ENCODE measurements at places on chromosomes 13 and 19.

DNA sequence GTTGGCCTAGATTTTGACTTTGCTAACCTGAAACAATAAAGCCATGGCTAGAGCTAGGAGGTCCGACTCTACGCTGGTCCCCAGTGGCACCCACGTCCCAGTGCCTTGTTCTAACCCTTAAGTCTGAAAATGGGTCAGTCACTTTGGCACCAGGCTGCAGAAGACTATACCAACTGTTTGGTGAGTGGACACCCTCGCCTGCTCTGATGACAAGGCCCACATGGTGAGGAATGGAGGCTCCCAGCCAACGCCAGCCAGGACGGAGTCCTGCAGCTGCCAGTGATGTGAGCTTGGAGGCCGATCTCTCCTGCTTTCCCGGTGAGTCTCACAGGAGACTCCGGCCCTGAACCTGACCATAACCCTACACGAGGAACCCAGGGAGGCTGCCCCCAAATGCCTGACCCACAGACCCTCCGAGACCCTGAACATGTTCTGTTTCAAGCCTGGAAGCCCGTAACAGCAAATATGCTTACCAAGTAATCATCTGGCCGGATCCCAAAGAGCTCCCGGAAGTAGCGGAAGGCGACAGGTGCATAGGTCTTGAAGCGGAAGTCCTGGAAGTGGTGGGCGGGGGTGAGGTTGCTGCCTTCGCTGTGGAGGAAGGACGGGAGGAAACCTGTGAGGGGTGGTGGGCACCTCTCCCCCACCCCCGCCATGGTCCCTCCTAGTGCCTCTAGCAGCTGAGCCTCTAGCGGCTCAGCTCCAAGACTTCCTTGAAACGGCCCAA is 34.1 kb upstream of the CACTIN start:
- no peak for DNase-seq

DNA sequence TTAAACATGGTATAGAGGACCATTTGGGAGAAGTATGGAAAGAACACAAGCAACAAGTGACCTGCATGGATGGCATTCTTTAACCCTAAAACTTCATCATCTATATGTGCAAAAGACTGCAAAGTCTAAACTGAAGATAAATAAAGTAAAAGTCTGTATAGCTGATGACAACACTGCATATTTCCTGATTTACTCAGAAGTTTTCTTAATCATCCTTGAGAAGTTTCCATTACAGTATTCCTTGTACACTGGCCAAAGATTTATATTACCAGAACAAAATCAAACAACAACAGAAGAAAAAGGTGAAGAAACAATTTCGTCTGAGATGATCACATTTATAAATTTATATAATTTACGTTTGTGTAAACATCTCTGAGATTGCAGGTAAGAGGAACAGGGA is 805.7 kb downstream of the PCDH9 start:
- DNase-seq = no peak

DNA sequence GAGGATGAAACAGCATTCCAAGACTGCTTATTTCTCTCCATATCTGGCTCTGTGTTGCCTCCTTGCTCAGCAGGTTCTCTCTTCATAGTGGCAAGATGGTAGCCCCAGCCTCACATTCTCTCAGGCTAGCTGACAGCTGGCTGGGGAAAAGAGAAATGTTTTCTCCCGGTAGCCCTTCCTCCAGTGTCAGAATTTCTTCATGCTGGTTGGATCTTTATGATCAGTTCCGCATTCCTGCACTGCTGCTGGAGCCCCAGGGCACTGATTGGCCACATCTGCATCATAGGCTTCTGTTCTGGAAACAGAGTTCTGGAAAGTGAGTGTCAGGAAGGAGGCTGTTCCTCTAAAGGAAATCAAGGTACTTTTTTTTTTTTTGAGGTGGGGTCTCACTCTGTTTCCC is 24.6 kb downstream of the POP4 start:
- DNase-seq = no peak

- DNase-seq = no peak
These were observed 4.1 kb upstream of the PSMD8 start for GRCh38 chr19:38370299-38370698.

GRCh38 chr13:27353708-27354107 is 70.7 kb upstream of the GTF3A start:
- DNase-seq = no peak

- no peak for DNase-seq
These were observed 2.4 kb upstream of the PTGER1 start for GRCh38 chr19:14477418-14478112.

DNA sequence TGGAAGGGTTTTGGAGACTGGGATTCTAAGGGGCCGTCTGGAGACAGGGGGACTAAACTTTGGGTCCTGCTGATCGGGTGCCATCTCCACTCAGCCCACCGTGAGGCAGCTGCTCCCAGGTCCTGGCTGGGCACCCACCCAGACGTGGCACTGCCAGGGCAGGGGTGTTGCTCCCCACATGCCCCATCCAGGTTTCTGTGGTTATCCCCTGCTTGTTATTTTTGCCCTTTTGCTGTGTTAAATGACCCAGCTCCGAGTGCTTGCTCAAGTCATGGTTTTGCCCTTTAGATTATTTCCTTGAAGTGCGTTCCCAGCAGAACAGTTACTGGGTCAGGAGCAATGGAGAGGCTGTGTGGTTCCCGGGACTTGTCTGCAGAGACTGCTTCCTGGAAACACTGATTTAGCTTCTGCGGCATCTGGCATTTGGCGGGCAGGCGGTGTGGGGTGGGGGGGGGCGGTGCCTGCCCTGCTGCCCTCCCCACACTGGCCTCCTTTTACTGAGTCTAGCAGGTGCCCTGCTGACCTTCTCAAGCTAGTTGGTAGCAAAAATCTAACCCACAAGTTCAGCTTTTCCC is 1.9 kb downstream of the RAB11B start:
- no peak for DNase-seq

- no peak for DNase-seq
These were observed 88.3 kb downstream of the DHRS12 start for GRCh38 chr13:51715613-51716012.

DNA sequence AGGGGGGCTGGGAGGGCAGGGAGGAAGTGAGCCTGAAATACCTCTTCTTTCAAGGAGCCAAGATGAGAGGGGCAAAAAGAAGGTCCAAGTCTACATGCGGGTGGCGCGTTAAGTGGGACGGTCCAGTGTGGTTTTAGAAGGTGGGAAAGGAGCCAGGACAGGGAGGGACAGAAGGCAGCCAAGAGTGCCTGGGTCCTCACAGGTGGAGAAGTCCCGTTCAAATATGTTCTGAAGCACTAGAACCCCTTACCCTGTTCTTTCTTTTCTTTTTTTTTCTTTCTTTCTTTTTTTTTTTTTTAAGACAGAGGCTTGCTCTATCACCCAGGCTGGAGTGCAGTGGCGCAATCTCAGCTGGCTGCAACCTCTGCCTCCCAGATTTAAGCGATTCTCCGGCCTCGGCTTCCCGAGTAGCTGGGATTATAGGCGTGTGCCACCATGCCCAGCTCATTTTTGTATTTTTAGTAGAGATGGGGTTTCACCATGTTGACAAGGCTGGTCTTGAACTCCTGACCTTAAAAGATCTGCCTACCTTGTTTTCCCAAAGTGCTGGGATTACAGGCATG is 7.4 kb downstream of the CAMSAP3 start:
- DNase-seq = no peak

- no peak for DNase-seq
These were observed 558.2 kb downstream of the SLITRK6 start for GRCh38 chr13:85241060-85241459.

DNA sequence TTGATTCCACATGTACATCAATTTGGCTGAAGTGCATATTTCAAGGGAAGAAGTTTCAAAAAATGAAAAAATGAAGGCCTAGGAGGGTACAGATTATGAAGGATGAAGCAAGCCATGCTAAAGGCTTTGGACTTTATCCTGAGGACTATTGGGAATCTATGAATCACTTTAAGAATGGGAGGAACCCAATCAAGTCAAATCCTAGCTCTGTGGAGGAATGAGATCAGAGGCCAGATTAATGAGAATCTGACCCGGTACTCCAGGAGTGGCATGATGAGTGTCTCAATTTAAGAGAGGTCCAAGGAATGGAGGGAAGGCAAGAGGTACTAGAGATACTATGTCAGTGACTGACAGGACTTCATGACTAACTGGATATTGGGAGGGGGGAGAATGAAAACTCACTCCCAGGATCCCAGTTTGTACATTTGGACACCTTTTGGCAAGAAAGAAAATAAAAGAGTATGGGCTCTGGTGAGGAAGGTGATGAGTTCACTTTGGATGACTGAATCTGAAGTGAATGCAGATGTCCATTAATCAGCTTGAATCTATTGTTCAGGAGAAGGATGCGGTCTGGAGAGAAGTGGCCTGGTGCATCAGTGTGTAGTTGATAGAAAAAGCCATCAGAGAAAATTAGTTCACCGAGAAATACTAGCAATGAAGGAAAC is 349.0 kb downstream of the EFNB2 start:
- no peak for DNase-seq

GRCh38 chr19:39415111-39416046 is 2.9 kb downstream of the PLEKHG2 start:
- no peak for DNase-seq

- DNase-seq = no peak
These were observed 33.8 kb upstream of the SGCG start for GRCh38 chr13:23146811-23147625.

DNA sequence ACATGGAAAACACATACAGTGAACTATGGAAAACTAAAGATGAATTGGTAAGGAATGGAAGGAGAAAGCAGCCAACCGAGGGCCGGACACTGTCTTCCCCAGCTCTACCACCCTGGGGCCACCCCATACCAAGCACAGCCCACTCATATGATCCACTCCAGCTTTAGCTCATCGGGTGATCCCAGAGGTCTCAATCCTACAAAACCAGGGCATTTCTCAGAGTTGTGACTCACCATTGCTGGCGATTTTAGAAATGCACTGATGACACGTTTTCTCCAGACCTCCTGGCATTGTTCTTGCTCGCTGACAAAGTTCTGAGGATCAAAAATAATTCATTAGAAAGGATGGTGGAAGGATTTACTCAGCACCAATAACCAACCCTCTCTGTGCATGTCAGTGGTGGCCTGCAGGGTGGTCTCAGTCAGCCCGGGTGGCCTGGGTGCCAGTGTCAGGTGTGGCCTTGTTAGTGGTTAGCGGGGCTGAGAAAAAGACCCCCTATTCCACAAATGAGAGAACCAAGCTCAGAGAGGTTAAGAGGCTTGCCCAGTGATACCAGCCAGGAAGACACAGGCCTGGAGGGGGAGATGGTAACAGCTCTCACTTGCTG is 6.6 kb downstream of the TMEM272 start:
- no peak for DNase-seq

- no peak for DNase-seq
These were observed 189.3 kb upstream of the GPR12 start for GRCh38 chr13:26949701-26950502.

- no peak for DNase-seq
These were observed 857.1 kb downstream of the GPC5 start for GRCh38 chr13:92255526-92255925.

DNA sequence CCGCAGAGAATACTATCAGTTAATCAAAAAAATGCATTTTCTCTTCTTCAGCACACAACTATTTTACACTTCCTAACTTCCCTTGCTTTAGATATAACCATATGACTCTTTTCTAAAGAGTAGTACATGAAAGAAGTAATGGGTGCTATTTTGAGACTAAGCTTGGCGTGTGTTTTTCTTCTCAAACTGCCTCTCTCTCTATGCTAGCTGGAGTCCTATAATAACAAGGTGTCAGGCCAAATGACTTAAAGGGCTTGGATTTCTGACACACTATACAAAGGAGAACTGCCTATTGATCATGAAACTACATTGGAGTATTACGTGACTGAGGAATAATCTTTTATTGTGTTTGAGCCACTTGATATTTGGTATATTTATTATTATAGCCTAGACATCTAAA is 1330.1 kb upstream of the SPRY2 start:
- DNase-seq = no peak

- no peak for DNase-seq
These were observed 1.1 kb upstream of the ZNF581 start for GRCh38 chr19:55642153-55643002.

DNA sequence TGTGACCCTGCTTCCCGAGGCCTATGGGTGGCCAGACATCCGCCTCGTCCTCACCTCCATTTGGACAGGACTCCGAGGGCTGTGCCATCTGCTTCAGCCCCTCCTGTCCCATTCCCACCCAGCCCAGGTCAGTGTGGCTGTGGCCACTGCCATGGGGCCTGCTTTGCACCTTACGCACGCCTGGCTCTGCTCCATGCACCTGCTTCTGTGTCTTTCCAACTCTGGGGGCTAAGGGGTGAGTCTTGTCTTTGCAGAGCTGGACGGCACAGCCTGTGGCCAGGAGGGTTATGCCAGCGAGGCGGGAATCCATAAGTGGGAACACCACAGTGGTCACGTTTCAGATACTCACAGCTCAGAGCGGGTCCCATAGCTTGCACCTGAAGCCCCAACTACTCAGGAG is 5.2 kb upstream of the ZNF554 start:
- no peak for DNase-seq

- peak; percentile 61 for DNase-seq
These were observed 1.4 kb downstream of the ING1 start for GRCh38 chr13:110714797-110715394.

GRCh38 chr19:38392707-38393308 is 4.3 kb downstream of the SPRED3 start:
- DNase-seq = no peak

DNA sequence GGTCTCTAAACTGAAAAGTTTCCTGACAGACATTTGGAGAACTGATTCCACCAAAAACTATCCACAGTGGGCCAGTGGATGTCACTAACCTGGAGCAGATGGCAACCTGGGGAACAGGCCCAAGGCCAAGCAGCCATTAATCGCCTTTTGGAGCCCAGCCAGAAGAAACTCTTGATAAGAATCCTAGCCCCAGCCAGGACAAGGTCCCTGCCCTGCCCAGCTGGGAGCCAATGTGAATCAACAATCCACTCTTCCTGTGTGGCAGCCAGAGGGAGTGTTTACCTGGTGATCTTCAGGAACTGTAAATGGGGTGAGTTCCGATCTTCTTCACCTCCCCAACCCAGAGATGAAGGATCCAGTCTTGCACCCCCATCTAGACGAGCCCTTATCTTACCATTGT is 14.5 kb upstream of the IGSF23 start:
- DNase-seq = no peak

DNA sequence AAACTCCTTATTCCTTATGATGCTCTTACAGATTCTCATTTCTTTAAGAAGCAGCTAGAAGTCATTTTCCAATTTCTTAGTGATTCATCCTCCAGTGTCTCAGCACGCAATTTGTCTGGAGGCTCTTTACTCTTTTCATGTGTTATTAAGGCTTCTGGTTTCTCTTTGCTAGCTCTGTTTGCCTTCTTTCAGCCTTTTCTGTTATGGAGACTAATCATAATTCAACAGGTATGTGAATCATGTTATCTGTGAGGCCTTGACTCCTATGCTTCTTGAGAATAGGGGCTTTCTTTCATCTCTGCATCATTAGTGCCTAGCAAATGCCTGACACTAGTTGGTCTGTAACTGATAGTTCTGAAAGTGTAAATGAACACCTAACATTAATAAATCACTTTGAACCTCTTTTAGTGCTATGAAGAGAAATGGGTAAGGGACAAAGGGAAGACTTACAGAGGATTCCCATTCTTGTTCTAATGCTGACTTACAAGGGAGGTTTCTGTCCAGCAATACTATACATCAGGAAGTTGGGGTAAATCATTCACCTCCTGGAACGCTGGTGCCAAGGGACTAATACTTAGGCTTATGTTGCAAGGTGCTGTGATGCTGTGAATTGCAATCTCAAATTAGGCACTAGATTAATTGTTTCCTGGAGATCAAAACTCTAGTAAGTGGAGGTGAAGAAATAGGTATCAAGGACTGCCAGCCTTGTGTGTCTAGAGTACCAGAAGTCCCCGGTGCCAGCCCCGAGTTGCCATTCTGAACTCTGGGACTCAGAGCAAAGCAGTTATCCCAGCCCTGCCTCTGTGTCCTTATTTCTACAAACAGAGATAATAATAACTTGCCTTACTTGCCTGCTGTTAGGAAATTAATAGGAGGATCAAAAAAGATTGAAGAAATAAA is 265.6 kb downstream of the DCLK1 start:
- no peak for DNase-seq
